Bronchial epithelial cell (primary cell): ENCODE measurements at places on chromosomes 1 and 21. TPM values are rescaled to one million over a fixed set of nuclear protein-coding genes. Genes with fewer than 3 reads are reported as not detected.
A peak's percentile ranks its signal among the peaks of the same experiment; 100 is the strongest.

DNA sequence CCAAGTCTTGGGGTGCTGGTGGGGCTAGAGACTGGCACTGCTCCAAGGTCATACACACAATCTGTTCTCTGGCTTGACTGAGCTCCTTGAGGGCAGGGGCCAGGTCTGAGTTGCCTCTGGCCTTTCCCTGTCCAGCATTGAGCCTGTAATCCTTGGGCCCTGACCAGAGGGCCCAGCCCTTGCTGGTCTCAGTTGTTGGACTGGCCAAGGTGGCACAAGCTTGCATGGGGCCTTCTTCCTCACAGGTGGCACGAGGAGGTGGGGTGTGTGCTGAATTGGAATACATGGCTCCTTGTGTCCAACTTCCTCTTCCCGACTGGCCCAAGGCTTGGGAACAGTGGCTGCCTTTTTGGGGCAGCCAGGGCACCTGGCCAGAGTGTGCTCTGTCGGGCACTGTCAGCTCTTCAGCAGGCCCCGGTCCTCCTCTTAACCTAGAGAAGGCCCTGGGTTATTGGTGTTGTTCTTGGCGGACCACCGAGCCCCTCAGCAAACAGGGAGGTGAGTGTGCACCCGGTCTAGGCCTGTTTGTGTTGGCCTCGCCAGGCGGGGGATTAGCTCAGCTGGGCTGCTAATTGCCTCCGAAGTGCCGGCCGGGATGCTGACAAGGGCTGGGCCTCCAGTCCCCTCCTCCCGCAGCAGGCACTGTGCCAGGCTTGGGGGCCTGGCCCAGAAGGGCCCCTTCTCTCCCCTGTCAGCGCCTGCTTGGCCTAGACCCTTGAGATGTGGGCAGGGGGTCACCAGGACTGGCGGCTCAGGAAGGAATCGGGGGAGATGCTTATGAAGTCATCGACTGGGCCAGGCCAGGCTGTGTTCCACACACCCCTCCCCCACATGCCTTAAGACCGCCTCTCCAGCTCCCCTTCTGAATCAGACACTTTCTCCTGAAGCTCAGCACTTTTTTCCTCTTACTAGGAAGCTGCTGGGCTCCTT lies 28.5 kb downstream of the WNT4 start:
- DNase-seq, result no peak

- peak; percentile 44 for DNase-seq
Measured at GRCh38 chr1:206808615-206809014, 36.3 kb upstream of the IL10 start.

DNA sequence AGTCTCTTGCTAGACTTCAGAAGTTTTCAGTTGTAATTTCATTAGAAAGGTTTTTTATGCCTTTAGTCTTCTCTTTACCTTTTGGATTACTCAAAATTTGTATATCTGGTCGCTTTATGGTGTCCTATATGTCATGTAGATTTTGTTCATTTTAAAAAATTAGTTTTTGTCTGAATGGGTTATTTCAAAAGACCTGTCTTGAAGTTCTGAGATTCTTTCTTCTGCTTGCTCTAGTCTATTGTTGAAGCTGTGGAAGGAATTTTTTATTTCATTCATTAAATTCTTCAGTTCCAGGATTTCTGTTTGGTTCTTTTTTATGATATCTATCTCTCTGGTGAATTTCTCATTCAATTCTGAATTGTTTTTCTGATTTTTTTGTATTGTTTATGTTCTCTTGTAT lies 46.5 kb upstream of the GCLM start:
- no peak for DNase-seq

DNA sequence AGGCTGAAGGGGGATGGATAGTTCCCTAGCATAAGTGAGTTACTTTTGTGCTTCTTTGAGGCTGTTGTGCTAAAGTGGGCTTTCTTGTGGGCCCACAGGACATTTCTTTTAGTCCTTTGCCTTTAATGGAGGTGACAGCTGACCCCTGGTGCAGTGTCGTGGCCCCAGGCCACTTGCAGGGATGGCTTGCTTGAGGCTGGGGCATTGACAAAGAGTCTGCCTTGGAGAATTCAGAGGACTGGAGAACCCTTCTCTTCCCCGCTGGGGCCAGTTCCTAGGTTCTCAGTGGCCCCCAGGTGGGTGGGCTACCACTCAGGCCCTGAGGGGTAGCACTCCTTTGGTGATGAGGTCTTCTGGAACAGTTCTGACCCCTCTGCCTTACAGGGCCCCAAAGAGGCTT lies 12.8 kb downstream of the ABCG1 start:
- DNase-seq, result no peak

DNA sequence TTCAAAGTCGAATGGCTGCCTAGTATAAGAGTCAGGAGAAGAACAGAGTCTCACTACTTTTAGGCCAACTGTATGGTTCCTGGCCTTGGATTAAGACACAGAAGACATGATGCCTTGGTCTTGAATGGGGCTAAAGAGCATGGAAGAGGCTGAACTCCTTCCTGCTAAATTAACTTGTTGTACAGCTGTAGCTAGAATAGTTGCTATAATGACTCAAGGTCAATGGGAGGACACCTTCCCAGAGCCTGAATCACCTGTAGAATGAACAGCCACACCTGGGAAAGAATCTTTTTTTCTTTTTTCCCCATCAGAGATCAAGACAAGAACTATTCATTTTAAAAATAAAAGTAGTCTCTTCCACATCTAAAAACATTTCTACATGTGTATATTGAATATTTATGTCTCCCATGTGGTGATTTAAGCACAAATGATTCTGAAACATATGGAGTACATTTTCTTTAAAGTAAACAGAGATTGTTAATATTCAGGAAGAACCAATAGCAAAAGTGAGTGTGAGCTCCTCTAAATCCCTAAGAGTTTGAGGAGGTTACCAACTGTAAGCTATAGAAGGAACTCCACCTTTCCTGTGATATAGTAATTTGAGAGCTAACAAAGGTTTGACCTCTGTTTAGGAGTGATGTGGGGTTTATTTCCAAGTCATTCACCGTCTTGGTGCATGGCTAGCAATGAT lies 191.3 kb downstream of the TGFB2 start:
- DNase-seq, result peak; percentile 65

- no peak for DNase-seq
Measured at GRCh38 chr21:31877463-31877957, 4.7 kb downstream of the HUNK start.

DNA sequence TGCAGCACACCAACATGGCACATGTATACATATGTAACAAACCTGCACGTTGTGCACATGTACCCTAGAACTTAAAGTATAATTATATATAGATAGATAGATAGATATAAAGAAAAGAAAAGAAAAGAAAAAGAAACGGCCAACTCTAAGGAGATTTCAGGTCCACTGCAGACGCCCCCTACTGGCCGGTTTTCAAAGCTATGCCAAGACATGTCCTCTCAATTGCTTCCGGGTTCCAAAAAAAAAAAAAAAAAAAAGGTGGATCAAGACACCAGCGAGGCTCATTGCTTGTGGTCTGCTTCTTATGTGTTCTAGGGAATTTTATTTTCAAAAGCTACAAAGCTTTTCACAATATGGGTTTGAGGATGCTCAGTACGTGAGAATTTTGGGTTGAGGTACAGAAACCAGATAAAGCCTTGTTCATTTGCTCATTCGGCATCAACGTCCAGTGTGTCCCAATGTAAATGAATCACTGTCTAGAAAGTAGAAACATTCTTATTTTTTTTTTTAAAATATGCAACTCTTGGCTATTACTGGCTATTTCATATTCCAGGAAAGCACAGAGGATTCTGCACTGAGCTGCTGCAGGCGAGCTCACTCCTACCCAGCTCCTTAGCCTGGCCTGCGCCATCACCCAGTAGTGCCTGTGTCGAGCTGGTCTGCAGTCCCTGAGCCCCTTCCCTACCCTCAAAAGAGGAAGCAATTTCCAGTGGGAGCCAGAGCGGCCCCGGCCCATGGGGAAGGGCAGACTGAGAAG lies 643.0 kb downstream of the KIF26B start:
- DNase-seq, result no peak

DNA sequence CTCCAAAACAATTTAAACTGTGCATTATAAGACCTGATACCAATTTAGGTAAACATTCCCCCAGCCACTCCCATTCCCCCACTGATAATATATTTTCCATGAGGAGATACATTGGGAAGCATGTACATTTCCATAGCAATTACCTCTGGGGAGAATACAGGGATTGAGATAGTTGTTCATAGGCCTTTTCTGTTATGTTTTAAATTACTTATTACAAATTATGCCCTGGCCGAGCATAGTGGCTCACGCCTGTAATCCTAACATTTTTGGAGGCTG lies 4.4 kb downstream of the ASAP3 start:
- DNase-seq, result no peak

- DNase-seq, result no peak
Measured at GRCh38 chr1:159993911-159994310, 37.9 kb downstream of the PIGM start.

DNA sequence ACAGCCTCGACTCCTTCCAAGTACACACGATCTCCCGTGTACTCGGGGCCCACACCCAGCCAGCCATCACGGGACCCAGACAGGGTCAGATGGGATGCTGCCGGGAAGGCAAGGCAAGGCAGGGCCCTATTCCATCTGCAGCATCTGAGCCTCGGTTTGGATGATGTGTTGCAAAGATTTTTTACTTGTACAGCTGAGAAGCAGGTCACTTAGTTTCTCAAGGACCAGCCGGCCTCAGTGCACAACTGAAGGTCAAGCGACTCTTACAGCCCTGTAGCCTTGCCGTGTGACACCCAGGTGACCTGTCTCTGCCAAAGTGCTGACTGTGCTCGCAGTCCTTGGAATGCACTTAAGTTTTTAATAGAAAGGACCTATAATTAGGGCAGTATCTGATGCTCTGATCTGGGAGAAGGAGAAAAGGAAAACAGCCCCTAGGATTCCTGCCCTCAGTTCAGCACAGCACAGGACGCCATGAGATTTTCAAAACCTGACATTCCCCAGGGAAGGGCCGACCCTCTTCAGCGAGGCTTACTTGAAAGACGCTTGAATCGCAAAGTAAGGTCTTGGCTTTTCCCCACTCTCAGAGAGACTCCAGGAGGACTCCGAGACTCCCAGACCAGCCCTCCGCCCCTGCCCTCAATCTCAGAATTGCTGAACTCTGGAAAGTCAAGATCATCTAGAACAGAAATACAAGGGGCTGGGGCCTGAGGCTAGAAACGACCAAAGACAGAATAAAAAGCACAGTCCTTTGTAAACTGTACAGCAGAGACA lies 1.3 kb downstream of the GPR157 start:
- DNase-seq, result no peak

DNA sequence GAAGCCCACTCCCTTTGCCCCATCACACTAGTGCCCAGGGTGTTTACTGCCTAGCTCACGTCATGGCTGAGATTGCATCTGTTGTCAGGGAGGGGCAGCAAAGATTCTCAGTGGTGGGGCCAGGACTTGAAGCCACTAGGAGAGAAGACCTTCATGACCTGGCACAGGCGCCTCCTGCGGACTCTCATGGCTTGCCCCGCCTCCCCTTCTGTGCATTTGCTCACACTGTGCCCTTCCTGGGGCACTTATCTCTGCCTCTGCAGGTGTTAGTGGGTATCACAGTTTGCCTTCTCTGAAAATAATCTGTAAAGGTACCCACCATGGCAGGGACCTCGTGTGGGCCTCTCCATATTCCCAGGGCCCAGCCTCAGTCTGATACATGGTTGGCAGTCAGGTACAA lies 20.1 kb downstream of the PTPRU start:
- DNase-seq, result no peak

- DNase-seq, result no peak
Measured at GRCh38 chr1:39088658-39089057, 62.5 kb downstream of the NDUFS5 start.

DNA sequence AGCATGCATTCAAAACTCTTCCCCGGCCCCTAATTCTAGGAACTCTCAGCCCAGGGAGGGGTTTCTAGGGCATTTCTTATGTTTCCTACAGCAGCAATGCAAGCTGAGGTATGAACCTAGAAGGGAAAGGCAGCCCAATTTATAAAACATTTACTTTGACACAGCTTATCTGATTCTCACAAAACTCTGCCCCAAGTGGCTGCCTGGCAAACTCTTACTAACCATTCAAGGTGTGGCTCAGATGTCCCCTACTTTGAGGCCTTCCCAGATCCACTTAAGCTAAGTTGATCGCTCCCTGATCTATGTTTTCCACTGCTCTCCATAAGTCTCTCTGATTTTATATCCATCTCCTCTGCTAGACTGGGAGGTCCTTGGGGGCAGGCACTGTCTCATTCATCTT lies 35.4 kb downstream of the AK2 start:
- DNase-seq, result no peak

GRCh38 chr1:218588540-218589172 lies 243.5 kb downstream of the TGFB2 start:
- no peak for DNase-seq

GRCh38 chr21:39041816-39042215 lies 141.4 kb downstream of the PSMG1 start:
- no peak for DNase-seq

DNA sequence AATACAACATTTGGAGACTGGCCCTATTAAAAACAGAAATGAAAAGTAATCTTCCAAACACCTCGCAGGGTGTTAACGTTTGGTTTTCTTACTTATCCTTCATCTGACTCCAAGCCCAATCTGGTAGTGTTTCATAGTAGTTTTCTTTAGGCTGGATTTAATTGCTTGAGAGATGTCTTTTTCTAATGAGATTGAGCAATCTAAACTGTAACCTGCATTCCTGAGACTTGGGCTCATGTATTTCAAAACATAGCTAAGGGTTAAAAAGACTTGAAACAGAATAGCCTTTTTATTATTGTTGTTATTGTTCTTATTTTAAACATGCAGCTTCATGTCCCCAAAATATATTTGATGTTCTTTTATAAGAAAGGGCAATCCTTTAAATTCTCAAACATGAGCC lies 278.9 kb downstream of the TGFB2 start:
- DNase-seq, result peak; percentile 61

DNA sequence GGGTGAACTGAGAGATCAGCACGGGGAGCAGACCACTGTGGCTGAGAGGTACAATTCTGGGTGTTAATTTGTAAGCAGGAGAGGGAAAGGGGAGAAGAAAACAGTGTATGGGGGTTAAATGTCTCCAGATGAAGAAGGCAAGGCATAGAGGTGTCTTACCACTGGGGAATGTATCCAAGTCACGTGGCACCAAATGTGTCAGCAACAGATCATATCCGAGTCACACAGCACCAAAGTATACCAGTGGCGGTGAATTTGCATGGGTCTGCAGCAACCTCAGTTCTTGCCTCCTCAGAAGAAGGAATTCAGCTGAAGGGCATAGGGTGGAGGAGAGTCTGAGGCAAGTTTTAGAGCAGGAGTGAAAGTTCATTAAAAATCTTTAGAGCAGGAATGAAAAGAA lies 21.2 kb upstream of the SYCP1 start:
- DNase-seq, result peak; percentile 87

GPA33 gene
- total RNA-seq, result not detected in 2 replicates

ADCY10 gene
- total RNA-seq, result 0.26 TPM in 2 replicates

FCRL2 gene
- not detected in 2 replicates for total RNA-seq

GJA9 gene
- 0.26 TPM in 1 of 2 replicates, not detected in the other for total RNA-seq
